H4 (cell line): ENCODE measurements at places on chromosomes 12 and 14. TPM values are rescaled to one million over a fixed set of nuclear protein-coding genes. Genes with fewer than 3 reads are reported as not detected.

The GARIN6 gene
- not detected in 2 replicates for total RNA-seq

The KRT75 gene
- 0.12 TPM in 1 of 2 replicates, not detected in the other for total RNA-seq

The MMP19 gene
- total RNA-seq = 0.37 and 2.0 TPM in 2 replicates

The B4GALNT3 gene
- 3.0 and 3.3 TPM in 2 replicates for total RNA-seq

The SERPINA5 gene
- total RNA-seq = 1.6 and 1.7 TPM in 2 replicates

The PUS7L gene
- 8.3 and 12.0 TPM in 2 replicates for total RNA-seq

The HRK gene
- total RNA-seq = 0.12 TPM in 1 of 2 replicates, not detected in the other

The GPHB5 gene
- total RNA-seq = not detected in 2 replicates

The GPR68 gene
- 0.04 TPM in 1 of 2 replicates, not detected in the other for total RNA-seq

The GRIN2B gene
- total RNA-seq = not detected in 2 replicates

The FLVCR2 gene
- total RNA-seq = 0.79 and 0.99 TPM in 2 replicates

The POTEG gene
- 0.41 and 0.75 TPM in 2 replicates for total RNA-seq

The C12orf56 gene
- total RNA-seq = not detected in 2 replicates

The GYS2 gene
- not detected in 2 replicates for total RNA-seq

The C14orf132 gene
- total RNA-seq = 7.4 and 9.4 TPM in 2 replicates

The KRT77 gene
- not detected in 2 replicates for total RNA-seq

The RASSF8 gene
- 18.8 and 19.8 TPM in 2 replicates for total RNA-seq

The LBHD2 gene
- not detected in 2 replicates for total RNA-seq

The ZDHHC22 gene
- not detected in 2 replicates for total RNA-seq

The KRT72 gene
- total RNA-seq = not detected in 2 replicates
